ENCODE measurements at places on chromosomes 2 and 18.
A peak's percentile ranks its signal among the peaks of the same experiment; 100 is the strongest.

- DNase-seq: no peak
Observed at GRCh38 chr18:9365406-9365805, 30.8 kb downstream of the TWSG1 start.

DNA sequence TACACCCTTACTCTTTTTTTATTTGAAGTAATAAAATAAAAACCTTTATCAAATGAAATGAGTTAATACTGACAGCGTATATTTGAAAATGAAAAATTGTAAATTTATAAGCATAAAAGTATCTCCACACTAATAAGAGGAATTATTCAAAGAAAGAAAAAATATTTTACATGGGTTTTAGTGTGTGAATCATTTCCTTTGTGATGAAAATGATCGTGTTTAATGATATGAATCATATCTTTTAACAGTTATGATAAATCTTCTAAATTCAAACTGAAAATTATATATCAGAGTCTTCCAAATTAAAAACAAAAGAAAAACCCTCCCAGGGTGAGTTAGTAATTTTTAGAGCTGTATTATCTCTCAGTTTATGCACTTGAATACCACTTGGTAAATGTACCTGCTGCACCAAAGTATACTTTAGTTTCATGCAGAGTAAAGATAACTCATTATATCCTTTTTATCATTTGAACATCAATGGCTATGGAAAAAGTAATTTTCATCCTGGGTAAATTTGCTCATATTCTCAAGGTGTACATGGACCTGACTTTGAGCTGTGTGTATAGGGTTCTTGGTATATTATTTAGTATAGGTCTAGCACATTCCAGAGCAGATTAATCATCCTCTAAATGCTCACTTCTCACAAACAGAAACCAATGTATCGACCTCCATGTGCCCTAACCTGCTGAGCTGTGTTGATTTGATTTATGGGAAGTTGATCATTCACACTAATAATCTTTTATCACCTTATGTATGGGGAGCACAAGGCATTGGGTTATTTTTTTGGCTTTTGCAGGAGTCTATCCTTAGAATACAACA is 98.7 kb upstream of the VWC2L start:
- DNase-seq: no peak

DNA sequence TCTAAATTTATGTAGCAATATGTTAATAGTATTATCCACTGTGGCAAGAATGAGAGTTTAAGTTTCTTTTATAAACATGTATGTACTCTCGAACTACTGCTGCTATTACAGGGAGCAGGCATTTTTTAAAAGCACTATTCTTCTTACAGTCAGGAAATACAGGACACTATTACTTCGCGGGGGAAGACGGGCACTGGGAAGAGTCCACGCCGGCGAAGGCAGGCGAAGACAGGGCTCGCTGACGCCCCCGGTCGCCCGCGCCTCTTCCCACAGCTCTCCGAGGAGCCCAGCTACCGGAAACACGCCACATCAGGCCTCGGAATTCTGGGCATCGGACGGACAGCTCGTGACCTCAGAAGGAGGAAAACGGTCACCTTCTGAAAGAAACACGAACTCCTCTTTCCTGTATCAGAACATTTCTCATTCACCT is 90.2 kb downstream of the FAM161A start:
- peak; percentile 61 for DNase-seq

- DNase-seq: no peak
Observed at GRCh38 chr2:114039677-114040076, 149.8 kb downstream of the ACTR3 start.

- no peak for DNase-seq
Observed at GRCh38 chr2:218219934-218220333, 2.9 kb downstream of the ARPC2 start.

- no peak for DNase-seq
Observed at GRCh38 chr18:73147590-73147989, 279.8 kb upstream of the NETO1 start.

DNA sequence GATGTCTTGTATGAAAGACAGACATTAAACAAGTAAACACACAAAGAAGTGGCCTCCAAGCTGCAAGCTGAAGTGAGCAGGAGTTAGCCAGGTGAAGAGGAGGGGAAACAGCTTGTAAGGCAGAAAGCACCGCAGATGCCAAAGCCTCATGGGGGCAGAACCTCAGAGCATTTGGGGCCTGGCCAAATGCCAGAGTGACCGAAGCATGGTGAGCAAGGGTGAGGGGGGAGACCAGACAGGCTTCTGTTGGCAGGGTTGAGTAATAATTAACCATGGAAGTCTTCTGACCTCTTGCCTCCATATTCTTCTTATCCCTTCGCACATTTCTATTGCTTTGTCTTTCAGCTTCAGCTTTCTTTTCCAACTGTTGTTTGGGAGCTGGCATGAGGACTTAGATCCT is 5.6 kb downstream of the QPCT start:
- no peak for DNase-seq

DNA sequence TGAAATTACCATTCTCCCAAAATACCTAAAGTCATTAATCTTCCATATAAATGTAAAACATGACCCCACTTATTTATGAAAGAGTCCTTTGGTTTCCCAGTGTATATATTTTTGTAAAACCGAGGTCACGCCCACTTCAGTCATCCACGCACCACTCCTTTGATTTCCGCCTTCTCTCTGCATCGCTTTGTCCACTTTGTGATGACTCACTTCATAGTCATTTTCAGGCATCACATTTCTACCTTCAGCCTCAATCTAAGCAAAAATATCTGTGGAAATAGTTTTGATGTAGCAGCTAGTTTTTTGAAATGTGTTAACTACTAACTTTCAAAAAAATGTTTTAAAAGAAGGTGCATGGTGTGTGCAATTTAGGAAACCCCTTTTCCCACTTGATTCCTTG is 793.5 kb upstream of the SOX11 start:
- DNase-seq: no peak
